NCI-H1092 (cell line): ENCODE measurements at places on chromosomes 4 and X.

DNA sequence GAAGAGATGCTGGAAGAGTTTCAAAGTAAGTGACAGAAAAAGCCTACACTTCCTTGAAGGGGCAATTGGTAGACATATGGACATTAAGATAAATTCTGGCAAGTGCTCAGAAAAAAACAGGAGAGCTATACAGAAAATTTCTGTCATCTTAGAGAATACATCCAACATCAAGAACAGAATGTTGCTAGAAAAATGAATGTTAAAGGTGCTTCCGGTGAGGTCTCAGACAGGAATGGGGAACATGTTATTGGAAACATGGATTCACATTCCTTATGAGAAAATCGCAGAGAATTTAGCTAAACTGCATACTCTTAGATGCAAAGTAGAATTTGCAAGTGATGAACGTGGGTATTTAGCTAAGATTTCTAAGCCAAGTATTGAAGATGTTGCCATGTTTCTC is 9.5 kb downstream of the XAGE1B start:
- no peak for DNase-seq

DNA sequence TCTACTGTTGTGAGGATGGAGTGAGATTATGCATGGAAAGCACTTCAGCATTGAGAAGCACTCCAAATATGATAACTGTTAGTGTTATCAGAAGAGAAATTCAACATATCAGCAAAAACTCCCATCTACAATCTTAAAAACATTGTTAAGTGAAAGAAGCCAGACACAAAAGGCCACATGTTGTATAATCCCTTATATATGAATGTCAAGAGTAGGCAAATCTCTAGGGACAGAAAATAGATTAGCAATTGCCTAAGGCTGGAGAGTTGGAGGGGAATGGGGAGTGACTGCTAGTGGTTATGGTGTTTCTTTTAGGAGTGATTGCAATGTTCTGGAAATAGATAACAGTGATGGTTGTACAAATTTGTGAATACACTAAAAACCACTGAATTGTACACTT is 122.5 kb upstream of the LNX1 start:
- no peak for DNase-seq

DNA sequence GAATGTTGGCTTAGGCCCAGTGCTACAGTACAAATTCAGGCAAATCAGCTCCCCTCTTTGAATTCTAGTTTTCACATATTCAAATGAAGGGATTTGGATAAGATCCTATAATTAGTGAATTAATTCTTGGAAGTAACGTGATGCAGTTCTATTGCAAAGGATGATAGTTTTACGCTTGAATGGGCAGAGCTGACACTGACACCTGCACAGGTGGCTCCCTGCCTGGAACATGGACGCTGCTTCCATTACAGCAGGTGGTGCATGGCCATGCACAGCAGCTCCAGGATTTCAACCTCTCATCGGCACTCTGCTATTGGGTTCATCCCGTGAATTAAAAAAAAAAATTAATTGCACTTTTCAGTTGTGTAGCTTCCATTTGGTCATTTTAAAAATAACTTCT is 28.4 kb upstream of the RPS6KA6 start:
- no peak for DNase-seq

GRCh38 chrX:10929747-10930146 is 181.4 kb upstream of the HCCS start:
- DNase-seq = no peak

DNA sequence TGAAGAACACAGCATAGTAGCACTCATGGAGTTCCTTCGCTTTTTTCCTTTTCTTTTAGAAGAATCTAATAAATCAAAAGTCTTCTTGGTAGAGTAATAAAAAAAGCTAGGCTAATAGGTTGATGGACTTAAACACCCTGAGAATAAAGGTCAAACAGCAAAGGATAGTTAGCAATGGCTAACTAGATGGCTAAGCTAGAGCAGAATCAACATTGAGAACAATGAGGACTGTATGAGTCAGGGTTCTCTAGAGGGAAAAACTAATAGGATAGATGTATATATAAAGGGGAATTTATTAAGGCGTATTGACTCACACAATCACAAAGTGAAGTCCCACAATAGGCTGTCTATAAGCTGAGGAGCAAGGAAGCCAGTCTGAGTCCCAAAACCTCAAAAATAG is 550.9 kb downstream of the GLUD2 start:
- DNase-seq = no peak

DNA sequence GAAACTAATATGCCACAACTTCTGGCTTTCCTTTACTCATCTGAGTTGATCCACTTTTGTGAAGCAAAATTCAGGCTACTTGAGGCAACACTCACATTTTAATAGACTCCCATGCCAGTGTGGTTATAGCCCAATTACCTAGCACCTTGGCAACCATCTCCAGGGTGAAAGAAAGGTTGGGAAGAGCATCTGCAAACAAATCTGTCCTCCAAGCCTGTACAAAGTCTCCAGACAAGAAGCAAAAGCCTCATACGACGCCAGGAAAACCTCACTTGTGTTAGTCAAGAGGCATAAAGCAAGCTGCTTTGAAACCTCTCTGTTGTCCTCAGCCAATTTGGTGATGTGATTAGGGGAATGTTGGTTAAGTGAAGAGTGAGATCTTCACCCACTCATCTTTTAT is 246.6 kb downstream of the THOC2 start:
- DNase-seq = no peak

- no peak for DNase-seq
These were observed 41.5 kb upstream of the FAT1 start for GRCh38 chr4:186765138-186765537.

DNA sequence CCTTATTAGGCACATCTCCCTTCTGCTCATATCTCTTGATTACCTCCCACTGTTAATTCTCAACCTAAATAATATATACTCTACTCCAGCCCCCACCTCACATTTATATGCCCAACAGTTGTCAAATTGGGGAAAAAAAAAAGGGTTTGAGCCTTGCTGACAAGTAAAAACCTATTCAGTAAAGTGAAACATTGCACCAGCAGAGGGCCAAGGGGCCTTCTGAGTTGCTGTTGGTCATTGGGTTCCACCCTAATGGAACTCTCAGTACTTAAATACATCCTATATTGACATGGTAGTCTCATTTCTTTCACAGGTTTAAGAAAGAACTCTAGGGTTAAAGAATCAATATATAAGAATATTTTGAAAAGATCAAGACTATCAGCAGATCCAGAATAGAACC is 362.2 kb downstream of the SMARCA1 start:
- no peak for DNase-seq

DNA sequence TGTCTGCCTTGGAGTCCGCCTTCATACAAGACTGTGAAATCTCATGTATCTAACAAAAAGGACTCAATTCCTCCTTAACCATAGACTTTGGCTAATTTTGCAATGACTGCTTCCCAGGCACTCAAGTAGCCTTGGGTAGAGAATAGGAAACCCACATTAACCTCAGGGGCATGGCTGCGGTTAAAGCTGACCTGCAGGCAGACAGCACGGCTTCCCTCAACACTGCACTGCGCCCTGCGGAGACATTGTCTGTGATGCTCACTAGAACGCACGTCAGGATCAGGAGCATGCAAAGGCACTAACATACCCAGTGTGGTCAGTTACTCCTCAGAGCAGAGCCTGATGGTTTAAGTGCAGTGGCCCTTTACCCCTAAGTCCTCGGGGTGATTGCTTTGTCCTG is 10.3 kb upstream of the GPR143 start:
- DNase-seq = no peak

DNA sequence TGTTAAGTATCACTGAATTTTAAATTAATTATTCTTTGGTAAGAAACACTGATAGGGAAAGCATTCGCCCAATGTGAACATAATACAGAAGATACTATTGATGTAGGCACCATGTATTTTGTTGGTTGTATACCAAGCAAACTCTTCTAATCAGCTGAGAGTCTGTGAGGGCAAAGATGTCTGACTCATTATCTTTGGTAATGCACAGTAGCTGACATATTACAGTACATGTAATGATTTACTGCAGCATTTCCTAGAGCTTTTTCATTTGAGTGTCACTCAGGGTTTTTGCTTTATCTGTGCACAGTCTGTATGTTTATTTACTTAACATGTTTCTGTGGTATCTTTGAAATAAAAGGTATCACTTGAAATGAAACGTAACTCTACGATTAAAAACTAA is 49.2 kb downstream of the CENPVL3 start:
- DNase-seq = no peak

GRCh38 chr4:145954924-145955339 is 16.3 kb upstream of the ZNF827 start:
- no peak for DNase-seq

- DNase-seq = no peak
These were observed 133.6 kb upstream of the VCX2 start for GRCh38 chrX:8304668-8305067.

GRCh38 chr4:1764670-1765069 is 28.4 kb upstream of the FGFR3 start:
- no peak for DNase-seq

DNA sequence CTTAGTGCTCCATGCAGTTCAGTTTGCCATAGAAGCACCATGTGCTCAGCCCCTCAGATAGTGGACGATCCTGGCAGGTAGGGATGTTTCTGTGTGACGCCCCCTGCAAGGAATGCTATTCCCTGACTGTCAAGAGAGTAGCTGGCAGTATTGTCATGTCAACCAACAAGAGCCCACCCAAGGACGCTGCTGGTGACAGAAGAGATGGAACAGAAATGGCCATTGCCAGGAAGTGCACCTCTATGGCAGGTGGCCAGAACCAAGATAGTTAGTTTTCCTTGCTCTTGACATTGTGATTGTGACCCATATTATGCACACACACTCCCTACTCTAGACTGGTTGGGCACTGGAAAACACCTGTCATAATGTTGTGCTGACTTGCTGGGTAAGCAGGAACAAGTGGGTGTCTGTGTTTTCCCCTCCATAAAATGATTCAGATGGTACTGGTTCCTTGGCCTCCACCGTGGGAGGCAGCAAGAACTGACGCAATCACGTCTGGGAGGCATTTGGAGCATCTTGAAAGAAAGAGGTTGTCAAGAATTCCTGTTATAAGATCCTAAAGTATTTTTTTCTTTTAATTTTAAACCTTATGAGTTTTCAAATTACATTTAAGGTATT is 507.9 kb downstream of the MID1IP1 start:
- no peak for DNase-seq

- no peak for DNase-seq
These were observed 5.9 kb downstream of the PDLIM3 start for GRCh38 chr4:185529413-185529812.

DNA sequence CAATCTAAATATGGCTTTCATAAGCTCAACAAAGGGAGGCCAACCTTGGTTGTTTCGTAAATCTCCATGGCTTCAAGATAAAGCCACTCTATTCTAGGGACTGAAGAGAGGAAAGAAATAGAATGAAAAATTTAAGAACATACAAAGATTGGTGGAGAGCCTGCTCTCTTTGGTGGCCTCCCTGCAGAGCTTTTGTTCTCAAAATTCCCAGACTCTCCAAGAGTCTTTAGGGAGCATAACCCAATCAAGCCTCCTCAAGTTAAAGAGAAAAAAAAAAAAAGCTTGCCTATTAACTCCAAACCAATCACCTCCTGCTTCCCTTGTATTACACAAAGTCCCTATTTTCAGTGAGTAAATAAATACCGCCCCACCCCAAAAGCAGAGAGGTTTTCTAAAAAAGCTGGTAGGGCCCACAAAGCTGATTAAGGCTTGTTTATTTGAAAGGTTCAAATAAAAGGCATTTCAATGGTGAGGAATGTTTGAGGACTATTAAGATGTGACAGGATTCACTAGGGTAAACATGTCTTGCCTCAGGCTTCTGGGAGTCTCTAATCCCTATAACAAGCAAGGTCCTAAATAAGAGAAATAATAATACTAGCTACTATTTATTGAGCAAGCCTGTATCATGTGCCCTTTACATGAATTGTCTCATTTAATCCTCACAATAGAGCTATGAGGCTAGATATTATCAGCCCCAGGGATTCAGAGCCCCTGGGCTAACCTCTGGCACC is 71.6 kb downstream of the GPC3 start:
- no peak for DNase-seq

- no peak for DNase-seq
These were observed 11.3 kb upstream of the MXD4 start for GRCh38 chr4:2273221-2273620.

GRCh38 chr4:163167333-163167626 is 590 bp upstream of the NAF1 start:
- DNase-seq = no peak

GRCh38 chr4:122639181-122639580 is 18.3 kb upstream of the IL21 start:
- no peak for DNase-seq

DNA sequence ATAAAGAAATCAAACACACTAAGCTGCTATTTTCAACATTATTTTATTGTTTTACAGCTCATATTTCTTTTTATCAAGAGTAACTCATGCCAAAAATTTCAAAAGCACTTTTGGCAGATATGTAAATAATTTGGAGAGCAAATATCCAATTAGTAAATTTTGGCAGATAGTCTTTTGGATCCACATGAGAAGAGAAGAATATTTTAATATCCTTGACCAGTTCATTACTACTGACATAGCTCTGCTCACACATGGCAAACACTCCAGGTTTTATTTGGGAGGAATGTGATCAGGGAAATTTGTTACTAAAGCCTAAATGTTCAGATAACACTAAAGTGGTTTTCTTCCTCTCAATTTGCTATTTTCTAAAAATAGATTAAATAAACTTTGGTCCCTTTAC is 1054.3 kb downstream of the FAT4 start:
- DNase-seq = no peak

DNA sequence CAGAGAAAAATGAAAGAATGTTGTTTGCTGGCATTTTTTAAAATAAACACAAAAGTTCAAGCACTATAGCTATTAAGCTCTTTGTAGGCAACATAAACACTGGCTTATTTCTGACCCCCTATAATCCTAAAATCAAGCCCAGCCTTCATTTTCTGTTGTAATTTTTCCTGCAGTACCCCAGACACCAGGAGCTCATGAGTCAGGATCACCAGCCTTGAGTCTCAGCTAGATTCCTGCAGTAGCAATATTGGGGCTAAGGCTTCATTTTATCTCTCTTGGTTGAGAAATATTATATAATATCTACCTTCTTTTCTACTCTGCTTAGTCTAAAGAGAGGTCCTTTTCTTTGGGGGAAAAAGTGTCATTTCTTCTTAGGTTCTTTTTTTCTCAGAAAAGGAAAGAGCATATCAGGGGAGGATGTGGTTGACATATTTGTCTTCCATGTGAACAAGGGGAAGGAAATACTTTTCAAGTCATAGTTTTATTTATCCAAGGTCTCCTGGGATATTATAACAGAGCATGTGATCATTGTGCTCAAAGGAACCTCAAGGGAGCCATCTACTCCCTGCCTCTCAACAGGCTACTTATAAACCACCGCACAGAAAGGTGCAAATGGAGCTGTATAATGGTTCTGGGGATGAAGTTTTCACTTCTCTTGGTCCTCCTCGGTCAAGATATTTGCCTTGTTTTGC is 678.3 kb upstream of the NR3C2 start:
- no peak for DNase-seq

GRCh38 chr4:5756271-5756670 is 45.3 kb downstream of the EVC start:
- DNase-seq = no peak

DNA sequence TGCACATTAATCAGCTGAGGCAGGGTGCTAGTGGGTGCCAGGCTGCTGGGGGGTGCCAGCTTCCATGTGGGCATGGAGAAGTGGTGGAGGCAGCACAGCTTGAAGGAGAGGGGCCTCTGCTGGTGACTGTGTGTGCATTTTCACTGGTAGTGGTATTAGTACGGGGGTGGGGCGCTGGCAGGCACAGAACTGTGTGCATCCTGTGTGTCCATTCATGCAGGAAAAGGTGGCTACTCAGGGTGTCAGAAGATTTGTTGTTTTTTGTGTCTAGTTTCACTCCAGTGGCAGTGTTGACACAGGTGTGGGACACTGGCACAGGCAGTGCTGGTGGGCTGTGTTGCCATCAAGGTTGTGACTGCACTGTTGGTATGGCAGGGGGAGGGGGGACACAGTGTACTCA is 1303.6 kb downstream of the FAM133A start:
- no peak for DNase-seq

GRCh38 chrX:102976793-102977495 is 39.9 kb downstream of the RAB40AL start:
- no peak for DNase-seq
